GM13977 (cell line): ENCODE measurements at places on chromosomes 2 and 18.

DNA sequence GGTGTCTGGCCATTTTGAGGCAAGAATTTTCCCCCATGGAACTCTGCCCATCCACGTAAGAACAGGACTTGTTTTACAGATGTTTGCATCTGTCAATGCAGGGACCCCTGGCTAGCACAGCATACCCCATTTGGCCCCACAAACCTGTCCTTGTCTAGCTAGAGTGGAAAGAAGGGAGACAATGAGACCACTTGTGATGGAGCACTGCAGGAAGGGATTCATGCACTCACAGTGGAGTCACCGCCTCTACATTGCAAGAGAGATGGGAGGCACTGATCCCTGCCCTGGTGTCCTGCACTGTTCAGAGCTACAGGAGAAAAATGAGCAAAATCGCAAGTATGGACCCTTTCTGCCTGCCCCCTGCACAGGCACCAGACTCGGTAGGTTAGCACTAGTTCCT is 32.5 kb downstream of the NPAS2 start:
- DNase-seq = no peak

DNA sequence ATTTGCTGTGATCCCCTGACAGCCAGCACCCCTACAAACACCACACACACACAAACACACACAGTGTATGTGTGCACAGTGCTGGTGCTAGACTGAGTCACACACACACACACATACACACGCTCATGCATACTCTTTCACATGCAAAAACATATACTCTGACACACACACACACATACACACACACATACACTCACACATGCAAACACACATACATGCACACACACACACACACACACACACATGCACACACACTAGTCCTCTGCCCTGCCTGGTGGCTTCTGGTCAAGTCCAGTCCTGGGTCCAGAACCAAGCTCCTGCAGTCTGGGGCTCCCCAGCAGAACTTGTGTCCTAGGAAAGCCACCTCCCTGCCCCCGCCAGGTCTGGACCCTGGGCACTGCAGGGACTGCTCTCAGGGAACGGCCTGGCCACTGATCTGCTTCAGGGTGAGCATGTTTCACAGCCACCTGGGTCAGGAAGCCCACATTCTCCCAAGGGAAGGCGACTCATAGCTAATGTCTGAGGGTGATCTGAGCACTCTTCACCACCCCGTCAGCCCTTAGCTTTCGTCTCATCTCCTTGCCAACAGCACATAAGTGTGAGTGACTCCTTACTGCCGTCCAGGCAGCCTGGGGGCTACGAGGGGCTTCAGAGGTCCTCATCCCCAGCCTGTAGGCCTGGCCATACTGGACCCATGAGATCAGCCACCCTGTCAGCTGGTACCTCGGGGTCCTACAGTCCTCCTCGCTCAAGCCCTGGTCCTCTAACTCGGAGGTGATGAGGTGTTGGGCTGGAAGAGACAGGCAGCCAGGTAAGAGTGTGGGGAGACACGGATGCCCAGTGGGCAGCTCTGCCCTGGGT is 88.1 kb downstream of the MCFD2 start:
- no peak for DNase-seq

DNA sequence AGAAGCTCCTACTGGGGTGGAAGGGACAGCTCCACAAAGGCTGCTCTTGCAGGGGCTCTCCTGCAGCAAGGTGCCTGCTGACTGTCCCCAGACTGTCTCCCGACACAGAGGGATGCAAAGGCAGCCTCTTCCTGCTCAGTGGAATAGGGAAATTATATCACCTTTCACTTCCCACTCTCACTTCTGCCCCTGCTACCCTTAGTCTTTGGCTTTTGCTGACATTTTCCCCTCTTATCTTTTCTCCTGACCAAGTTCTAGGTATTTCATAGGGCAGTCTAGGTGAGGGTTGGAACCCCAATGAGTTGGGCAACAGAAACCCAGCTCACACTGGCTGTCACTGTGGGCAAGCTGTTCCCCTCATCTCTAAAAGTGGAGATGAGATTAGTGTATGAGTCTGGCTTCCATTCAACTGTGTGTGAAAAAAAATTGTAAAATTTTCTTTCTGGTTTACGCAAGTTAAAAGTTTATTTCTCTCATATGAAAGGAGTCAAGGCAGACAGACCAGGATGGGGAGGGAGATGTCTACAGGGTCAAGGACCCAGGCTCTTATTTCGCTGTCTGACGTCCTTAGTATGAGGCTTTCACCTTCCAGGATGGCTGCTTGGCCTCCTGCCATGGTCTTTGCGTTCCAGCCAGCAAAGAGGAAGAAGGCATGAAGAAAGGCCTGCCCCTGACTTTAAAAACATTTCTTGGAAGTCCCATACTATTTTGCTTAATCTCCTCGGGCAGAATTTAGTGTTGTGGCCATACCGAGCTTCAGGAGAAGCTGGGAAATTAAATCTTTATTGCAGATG is 7.5 kb upstream of the MOCOS start:
- no peak for DNase-seq

DNA sequence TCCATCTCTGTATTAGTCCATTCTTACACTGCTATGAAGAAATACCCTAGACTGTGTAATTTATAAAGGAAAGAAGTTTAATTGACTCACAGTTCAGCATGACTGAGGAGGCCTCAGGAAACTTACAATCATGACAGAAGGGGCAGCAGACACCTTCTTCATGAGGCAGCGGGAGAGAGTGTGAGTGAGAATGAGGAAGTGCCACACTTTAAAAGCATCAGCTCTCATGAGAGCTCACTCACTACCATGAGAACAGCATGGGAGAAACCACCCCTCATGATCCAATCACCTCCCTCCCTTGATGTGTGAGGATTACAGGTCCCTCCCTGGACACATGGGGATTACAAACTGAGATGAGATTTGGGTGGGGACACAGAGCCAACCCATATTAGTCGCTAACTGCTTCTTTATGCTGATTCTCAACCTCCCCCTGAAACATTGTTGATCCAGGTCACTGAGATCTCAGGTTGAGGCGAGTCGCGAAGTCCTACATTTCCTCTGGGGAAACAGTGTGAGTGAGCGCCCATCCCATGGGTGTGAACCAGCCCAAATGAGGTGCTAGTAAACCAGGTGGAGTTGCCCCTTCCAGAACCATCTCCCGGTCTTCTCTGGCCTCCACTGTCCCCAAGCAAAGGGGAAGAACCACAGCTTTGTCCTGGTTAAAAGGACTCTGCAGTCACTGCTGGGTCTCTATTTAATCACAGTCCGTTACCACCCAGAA is 123.8 kb downstream of the CAPN13 start:
- no peak for DNase-seq

- DNase-seq = peak; percentile 12
Observed at GRCh38 chr2:151730262-151730975, 3.9 kb downstream of the NEB start.

DNA sequence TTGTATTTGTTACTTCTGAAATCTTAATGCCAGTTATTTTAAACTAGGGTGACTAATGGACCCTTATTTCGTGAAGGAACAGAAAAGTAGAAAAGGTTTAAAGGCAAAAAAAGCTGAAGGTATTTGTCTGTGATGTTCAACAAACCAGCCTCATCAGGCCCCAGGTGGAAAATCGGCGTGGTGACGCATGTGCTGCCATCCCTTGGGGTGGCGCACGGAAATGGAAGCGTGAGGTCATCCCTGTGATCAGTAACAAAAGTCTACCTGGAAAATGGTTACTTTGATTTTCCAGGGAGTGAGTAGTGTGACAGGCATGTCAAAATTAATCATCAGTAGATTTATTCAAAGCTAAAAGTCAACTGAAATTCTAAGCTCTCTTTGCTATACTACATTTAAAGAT is 313.2 kb downstream of the GBX2 start:
- DNase-seq = no peak
